ENCODE measurements at places on chromosomes 3 and 15.

DNA sequence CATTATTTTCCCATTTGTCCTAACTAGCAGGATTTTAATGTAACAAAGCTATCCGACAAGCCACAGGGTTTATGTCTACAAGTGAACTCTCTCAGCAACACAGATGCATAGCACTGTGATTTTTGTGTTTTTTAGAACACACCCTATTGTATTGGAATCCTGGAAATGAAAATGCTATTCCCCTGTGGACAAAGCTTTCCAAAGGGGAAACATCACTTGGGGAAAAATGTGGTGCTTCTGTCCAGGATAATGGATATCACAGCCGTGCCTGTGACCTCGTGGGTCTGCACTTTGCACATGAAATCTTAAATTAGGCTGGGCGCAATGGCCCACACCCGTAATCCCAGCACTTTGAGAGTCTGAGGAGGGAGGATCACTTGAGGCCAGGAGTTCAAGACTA lies 60.6 kb downstream of the EFCAB12 start:
- no peak for DNase-seq

DNA sequence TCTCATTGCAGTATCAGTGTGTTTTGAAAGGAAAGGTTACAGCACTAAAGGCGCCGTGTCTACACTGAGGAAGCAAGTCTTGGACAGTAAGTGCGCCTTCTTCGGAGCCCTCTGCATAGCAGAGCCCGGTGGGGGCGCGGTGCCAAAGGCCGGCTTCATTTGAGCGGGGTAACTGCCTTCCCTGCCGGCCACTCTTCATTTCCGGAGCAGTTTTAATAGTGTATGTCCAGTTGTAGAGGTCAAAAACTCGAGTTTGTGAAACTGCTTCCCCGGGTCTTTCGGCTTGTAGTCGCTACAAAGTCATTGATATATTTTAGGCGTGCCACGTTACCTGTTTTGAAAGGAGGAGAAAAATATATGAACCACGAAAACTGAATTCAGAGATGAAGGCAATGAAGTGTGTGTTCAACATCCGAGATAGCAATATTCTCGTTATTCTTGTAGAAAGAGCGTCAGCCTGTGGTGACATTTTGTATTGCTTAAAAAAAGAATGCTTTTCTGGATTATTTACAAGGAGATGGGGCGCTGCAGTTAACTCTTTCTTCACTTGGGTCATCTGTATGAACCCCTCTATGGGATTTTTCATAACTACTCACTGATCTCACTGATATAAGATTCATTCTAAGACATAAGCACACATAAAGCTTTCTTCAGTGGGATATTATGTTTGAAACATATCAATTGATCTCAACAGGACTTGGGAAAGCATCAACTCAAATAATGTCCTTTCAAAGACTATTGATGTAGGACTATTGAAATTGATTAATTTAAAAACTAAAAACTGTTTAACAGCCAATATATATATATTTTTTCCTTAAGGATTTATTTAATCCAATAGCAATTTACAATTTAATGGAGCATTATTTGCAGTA lies 3.0 kb downstream of the ALCAM start:
- DNase-seq: peak; percentile 38

GRCh38 chr3:16665282-16665741 lies 60.1 kb upstream of the DAZL start:
- DNase-seq: no peak

- no peak for DNase-seq
These were observed 70.2 kb upstream of the BFSP2 start for GRCh38 chr3:133329626-133330025.

- no peak for DNase-seq
These were observed 260.5 kb downstream of the C3orf38 start for GRCh38 chr3:88410259-88410658.

GRCh38 chr15:81087066-81087465 lies 47.0 kb upstream of the CFAP161 start:
- DNase-seq: no peak

GRCh38 chr3:143603774-143604173 lies 244.5 kb downstream of the SLC9A9 start:
- no peak for DNase-seq

DNA sequence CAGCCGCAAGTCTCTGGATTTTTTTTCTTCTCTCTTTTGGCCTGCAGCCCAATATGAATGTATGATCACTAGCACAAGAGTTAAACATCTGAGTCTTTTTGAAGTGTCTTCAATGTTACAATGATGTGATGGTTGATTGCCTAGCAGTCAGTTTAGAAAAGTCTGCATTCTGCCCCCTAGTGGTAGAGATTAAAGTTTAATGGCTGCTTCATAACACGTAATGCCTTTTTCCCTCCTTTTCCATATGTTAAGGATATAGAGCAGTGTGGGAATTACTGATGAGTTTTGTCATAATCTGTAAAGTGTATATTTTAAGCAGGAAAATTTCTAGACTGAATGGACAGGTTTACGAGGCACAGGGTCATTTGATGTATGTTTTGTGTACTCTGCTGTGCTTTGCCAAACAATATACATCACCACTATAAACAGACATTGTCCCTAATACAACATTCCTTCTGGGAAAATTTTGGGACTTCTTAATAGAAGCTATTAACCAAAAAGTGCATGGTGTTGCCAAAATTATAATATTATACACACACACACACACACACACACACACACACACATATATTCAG lies 1038.5 kb upstream of the NR2F2 start:
- DNase-seq: no peak

GRCh38 chr3:129348734-129349133 lies 70.1 kb downstream of the HMCES start:
- no peak for DNase-seq

DNA sequence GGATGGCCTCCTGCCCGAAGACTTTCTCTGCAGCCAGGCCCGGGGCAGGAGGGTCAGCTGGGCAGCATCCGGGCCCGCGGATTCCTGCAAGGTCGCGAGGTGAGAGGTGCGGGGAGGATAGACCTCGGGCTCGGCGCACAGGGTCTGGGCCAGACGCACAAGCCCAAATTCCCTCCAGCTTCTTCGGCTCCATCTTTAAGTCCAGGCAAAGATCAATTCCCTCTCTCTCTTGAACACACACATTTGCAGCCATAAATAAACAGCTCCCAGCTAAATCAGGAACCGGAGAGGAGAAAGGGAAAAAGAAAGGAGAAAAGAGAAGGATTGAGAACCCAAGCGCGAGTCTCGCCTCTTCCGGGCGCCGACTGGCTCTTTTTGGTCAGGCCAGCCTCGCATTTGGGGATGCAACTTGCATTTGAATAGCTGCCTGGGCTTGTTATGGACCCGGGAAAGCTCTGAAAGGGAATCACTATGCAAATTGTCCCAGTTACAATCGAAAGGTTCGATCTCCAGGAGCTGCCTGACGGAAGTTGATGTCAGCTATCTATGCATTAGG lies 14.5 kb upstream of the ONECUT1 start:
- no peak for DNase-seq

- DNase-seq: no peak
These were observed 165.5 kb downstream of the MEX3B start for GRCh38 chr15:81880314-81880713.

- no peak for DNase-seq
These were observed 156.6 kb downstream of the MCTP2 start for GRCh38 chr15:94387849-94388441.

DNA sequence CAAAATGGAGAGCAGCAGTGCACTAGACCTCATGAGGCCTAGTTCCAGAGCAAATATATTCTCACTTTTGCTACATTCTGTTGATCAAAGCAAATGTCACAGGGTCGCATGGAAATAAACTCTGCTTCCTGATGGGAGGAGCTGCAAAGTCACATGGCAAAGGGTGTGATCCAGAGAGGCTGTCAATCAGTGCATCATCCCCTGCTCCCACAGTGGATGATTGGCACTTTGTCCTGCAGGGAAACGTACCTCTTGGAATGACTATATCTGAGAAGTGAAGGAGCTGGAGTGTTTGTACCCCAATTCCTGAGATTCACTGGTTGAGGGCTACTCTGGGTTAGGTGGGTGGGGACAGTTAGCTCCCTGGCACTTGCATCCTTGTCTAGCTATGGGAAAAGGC lies 195.1 kb upstream of the CTDSPL start:
- DNase-seq: no peak

DNA sequence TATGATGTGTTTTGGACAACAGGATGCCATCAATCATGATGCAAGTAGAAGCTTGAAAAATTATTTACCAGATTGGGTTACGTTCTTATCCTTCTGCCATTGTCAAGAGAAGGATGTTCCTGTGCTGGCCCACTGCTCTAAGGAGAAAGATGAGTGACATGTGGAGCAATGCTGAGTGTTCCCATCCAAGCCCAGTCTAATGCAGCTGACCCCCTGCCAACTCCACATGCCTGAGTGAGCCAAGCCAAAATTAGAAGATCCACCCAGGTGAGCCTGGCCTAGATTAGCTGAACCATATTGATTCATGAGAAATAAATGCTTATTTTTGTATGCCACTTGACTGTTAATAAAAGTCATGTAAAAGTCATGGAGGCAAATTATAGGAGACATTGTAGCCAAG lies 446.5 kb downstream of the CNTN3 start:
- no peak for DNase-seq

- DNase-seq: peak; percentile 38
These were observed 53.4 kb upstream of the CCDC174 start for GRCh38 chr3:14598143-14598569.

- no peak for DNase-seq
These were observed 9.1 kb upstream of the SYN2 start for GRCh38 chr3:11995120-11995519.

DNA sequence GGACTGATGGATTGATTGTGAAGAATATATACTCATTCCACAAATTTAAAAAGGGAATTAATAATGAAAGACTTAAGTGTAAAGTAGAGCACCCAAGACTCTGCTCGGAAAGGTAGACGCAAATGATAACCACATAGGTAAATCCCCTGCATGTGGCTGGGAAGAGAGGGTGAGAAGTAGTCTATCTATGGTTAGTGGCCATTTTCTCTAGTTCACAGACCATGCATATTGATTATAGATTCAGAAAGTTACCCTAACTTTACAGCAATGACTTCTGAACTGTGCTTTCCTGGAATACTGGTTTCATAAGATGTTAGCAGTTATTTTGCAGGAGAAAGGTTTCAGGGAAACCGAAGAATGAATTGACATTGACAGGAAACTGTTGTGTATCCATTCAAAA lies 51.7 kb downstream of the CASR start:
- DNase-seq: no peak

- no peak for DNase-seq
These were observed 502.9 kb downstream of the PDCD6IP start for GRCh38 chr3:34301313-34301712.

DNA sequence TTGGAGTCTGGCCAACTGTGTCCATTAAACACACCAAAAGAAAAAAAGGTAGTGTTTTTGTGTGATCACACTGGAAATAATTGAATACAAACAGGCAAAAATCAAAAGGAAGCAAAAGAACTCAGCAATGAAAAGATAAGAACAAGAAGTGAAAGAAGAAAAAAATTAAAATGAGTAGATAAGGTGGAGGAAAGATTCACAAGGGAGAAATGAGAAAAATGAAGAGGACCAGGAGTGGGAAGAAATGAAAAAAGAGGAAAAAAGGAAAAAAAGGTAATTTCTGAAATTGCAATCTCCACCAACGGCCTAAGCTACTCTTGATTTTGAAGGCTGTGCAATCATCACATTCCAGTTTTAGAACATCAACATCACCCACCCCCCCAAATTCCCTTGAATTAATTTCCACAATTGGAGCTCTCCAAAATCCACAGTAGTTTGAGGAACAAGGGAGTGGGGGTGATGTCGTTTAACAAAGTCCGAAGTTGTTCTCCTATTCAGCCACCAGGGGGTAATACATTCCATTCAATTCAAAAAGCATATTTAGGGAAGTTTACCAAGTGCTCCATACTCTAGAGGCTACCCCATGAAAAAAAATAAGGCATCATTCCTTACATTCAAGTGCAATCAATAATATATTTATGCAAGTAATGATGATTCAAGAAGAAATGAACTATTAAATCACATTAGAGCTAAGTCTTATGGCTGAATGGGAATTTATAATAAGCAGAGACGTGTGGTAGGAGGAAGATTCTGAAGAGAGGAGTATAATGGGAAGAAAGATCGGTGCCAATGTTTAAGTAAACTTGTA lies 37.4 kb downstream of the ZNF860 start:
- DNase-seq: no peak

- DNase-seq: no peak
These were observed 502.8 kb downstream of the IGSF11 start for GRCh38 chr3:118531816-118532215.

DNA sequence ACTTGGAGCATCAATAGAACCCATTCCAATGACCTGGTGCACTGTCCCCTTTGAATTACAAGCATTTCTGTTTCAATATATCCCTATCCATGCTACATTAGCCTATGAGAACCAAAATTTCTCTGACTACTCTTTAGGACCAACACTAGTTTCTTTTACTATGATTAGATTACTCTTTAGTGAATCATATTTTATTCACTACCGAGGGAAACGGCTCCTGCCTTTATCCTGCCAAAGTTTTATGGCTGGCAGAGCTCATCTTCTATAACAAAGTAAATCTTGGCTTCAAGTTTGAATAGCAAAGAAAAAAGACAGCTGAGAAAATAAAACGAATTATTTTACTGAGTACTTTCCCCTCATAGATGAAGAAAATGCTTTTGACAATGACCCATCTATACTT lies 120.9 kb downstream of the SLC9A9 start:
- DNase-seq: no peak

DNA sequence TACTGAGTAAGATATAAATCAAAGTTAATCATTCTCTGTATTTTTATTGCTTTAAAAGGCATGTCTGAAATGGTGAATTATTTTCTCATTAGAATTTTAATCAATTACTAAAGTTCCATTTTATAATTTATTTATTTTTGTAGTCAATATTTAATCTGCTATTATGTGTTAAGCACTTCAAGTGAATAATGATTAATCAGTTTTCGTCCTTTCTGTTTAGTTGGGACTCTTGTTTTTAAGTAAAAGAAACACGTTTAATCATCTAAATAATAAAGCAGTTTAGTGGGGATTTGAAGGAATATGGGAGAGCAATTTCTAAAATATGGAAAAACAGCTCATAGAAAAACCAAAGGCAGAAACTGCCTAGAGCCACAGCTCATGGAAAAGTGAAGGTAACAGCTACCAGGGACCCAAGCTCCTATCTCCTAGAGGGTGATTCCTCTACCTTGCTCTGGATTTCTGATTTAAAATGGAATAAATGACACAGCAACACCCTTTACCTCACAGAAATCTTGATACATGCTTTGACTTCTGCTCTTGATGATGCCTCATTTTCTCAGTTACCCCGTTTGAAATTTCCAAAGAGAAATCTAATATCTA lies 28.0 kb upstream of the SUCNR1 start:
- DNase-seq: no peak
